ENCODE measurements at places on chromosomes 3 and 15.

DNA sequence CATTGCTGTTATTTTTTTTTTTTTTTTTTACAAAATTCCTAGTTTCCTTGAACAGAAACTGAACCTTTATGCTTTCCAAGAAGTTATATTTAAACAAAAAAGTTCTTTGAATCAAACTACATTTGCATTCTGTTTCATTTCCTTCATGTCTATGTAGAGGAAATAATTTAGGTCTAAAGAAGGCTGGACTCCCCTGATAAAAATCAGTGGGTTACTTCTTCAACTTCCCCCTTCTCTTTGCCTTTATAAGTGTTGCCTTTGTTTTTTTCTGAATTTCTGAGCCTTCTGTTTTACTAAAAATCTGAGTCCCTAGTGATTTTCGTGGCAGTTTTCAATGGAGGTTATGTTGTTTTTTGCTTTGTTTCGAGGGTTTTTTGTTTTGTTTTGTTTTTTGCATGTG is 152.8 kb downstream of the CHDH start:
- no peak for DNase-seq

- DNase-seq, result no peak
Measured at GRCh38 chr3:5729852-5730251, 542.3 kb downstream of the EDEM1 start.

DNA sequence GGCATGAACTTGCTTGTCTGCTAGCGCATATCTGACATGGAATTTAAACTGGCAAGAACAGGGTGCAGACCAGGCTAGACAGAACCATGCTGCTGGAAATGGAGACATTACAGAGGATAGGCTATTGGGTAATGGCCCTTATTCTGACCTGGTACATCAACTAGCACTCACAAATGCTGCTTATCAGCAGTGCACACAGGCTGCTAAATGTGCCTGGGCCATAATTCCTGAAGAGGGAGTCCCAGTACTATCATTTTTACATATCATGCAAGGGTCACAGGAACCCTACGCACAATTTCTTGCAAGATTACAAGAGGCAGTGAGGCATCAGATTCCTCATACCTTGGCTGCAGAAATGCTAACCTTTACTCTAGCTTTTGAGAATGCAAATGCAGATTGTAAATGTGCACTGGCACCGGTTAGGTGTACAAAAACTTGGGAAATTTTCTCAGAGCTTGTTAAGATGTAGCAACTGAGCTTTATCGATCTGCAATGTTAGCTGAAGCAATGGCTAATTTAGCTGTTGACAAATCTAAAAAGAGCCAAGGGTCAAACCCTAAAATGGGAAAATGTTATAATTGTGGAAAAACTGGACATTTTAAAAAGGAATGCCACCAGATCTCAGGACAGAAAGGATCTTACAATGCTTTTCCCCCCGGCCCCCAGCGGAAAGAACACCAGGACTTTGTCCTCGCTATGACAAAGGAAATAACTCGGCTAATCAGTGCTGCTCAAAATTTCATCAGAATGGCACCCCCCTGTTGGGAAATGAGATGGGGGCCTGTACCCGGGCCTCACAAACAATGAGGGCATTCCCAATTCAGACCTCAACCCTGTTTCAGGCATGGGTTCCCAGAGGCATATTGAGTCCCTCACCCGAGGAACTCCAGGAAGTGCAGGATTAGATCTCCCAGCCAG is 21.1 kb downstream of the CCRL2 start:
- DNase-seq, result no peak

- no peak for DNase-seq
Measured at GRCh38 chr15:70387081-70387480, 289.4 kb upstream of the TLE3 start.

DNA sequence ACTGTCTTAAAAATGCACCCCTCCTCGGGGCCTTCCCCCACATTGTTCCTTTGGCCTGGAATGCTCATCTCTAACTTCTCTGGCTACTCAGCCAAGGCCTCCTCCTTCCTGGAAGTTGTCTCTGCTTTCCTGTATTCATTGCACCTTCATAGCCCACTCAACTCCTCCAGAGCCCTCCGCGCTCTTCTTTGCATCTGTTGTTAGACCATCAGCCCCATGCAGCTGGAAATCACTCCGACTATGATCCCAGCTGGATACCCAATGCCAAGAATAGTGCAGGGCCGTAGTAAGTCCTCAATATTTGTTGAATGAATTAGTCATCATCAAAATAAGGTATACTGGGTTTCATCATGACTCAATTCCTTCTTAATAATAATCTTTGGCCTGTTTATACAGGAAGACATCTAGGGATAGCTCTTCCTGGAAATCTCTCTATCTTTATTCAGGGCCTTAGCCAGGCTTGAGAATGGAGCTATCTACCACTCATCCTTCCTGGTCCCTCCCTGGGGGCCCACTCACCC is 112.7 kb downstream of the SYNPR start:
- DNase-seq, result no peak

GRCh38 chr3:72322264-72322976 is 525.8 kb downstream of the SHQ1 start:
- no peak for DNase-seq

DNA sequence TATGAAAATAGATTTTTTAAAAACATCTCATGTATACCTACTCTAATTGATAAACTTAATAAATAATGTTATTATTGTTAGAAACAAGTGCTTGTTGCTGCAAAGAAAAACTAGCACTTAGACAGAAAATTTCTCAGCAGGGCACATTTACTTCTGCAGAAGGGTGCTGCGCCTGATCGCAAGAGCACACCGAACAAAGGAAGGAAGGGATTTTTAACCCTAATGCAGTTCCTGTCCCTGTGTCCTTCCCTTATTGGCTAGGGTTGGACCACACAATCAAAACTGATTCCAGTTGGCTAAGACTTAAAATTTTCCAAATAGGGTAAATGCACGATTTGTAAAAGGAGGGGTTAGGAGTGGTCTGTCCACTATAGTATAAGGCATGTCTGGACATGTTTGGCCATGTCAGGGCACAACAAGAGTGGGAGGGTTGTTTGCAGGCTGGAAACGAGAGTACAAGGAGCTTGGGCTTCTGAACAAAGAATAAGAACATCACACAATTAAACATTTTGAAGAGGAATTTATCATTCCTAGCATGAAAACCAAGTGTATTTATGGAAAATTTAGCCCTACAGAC is 4.7 kb downstream of the DTWD1 start:
- no peak for DNase-seq

- no peak for DNase-seq
Measured at GRCh38 chr3:162540421-162540820, 1043.8 kb downstream of the OTOL1 start.

GRCh38 chr3:44948239-44948638 is 27.7 kb downstream of the ZDHHC3 start:
- DNase-seq, result no peak

- DNase-seq, result no peak
Measured at GRCh38 chr3:37324131-37324530, 149.7 kb upstream of the LRRFIP2 start.

- DNase-seq, result no peak
Measured at GRCh38 chr3:58361866-58362265, 29.2 kb downstream of the PXK start.

- DNase-seq, result no peak
Measured at GRCh38 chr3:171506743-171507319, 46.6 kb upstream of the TNIK start.

DNA sequence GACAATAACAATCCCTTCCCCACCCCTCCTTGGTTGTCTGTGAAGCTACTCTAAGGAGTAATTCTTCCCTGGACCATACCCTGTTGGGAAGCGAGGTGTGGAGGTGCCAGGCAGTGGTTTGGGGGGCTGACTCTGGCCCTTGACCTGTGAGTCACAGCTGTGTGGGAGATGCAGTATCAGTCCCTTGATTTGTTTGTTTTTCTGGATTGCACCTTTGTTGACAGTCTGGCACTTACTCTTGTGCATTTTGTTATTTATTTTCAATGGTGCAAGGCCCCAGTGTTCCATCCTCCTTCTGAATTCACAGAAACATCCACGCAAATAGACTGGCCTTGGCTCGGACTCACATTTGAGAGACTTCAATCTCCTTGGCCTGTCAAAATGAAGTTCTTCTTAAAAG is 29.7 kb downstream of the TMEM45A start:
- DNase-seq, result no peak
